ENCODE measurements at places on chromosomes 5 and 9.
A peak's percentile ranks its signal among the peaks of the same experiment; 100 is the strongest.

GRCh38 chr9:109317979-109318741 is 2.7 kb downstream of the EPB41L4B start:
- no peak overlapping the region for H3K27ac ChIP-seq
- no peak for DNase-seq
- H3K4me1 ChIP-seq, result peaks cover 7% of the 10 kb centered on the region
- peaks cover 48% of the 10 kb centered on the region for H3K27me3 ChIP-seq
- no peak overlapping the region for H3K4me3 ChIP-seq

DNA sequence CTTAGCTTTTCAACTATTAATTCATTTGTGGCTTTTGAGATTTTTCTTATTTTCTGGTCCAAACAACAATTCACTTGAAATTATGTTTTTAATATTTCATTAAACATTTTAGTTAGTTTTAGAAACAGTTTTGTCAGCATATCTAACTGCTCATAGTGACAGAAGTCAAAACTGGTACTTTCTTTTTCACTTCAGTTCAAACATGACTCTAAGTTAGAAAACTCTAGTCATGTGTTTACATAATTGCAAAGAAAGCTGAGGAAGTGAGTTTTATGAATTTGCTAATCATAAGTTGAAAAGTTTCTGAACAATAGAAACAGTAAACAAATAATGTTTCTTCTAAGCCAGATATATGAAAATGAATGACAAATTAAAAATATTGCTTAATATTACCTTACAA is 1931.0 kb downstream of the EFNA5 start:
- no peak overlapping the region for H3K4me3 ChIP-seq
- H3K27me3 ChIP-seq, result no peaks in the 10 kb centered on the region
- no peaks in the 10 kb centered on the region for H3K36me3 ChIP-seq
- H3K27ac ChIP-seq, result no peak overlapping the region
- H3K4me1 ChIP-seq, result no peaks in the 10 kb centered on the region
- no peak for DNase-seq

DNA sequence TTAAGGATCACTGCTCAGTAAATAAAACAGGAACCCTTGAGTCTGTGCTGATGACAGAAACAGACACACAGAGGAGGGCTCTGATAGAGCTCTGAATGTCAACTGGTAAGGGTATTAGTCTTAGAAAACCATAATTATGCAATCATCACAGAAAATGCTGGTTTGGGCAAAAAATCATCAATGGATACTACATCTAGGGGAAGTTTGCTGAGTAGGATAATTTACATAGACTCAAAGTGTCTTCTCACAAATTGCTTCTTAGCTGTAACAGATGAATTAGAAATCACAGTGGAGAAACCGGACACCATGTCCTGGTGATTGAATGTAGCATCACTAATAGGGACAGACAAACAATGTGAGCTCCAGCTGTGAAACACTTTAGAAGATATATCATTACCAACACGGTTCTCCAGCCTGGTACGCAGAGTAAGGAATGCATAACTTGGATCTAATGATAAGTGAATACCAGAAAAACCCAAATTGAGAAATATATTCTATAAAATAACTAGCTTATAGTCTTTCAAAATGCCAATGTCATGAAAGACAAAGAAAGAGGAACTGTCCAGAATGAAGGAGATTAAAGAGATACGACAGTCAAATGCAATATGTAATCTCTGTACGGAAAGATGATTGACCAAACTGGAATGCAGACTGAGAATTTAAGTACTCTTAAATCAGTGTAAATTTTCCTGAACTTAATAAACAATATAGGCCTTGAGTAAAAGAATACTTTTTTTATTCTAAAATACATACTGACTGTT is 17.3 kb downstream of the CHD1 start:
- H3K36me3 ChIP-seq, result peaks cover 13% of the 10 kb centered on the region
- H3K4me1 ChIP-seq, result peaks cover 6% of the 10 kb centered on the region
- no peak overlapping the region for H3K4me3 ChIP-seq
- H3K27ac ChIP-seq, result peak overlapping the region; percentile 33
- no peak for DNase-seq

DNA sequence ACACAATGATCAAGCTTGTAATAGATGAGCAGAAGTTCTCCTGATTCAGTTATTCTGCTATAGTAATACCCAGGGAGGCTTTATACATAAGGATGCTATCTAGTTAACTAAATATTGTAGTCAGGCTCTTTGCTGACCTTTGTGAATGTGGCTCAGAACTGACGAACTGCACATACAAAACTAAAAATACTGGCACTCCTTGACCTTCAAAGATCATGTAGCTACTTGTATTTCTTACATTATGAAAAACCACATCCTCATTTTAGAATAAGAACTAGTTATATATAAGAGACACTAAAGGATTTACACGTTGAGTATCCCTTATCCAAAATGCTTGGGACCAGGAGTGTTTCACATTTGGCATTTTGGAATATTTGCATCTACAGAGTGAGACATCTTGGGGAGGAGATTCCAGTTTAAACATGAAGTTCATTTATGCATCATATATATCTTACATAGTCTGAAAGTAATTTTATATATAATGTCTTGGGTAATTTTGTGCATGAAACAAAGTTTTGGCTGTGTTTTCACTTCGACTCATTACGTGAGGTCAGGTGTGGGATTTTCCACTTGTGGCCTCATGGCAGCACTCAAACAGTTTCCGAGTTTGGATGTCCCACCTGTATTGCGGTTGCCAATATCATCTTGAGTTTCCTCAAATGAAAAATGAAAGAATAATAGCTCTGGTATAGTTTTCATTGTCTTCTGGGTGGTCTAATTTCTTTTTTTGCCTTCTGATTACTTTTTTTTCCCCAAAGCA is 58.4 kb upstream of the FBXL7 start:
- H3K4me3 ChIP-seq, result no peak overlapping the region
- H3K4me1 ChIP-seq, result no peaks in the 10 kb centered on the region
- no peaks in the 10 kb centered on the region for H3K36me3 ChIP-seq

- DNase-seq, result no peak
- H3K27ac ChIP-seq, result no peak overlapping the region
- no peaks in the 10 kb centered on the region for H3K4me1 ChIP-seq
- H3K36me3 ChIP-seq, result no peaks in the 10 kb centered on the region
These were observed 266.2 kb downstream of the SPATA31D1 start for GRCh38 chr9:82254646-82255367.

Data from thymus (tissue), 14 donors.